ENCODE measurements at places on chromosomes 7 and 10.

- DNase-seq: no peak
Measured at GRCh38 chr7:132531562-132531961, 44.7 kb downstream of the PLXNA4 start.

GRCh38 chr10:52257692-52258075, 56.4 kb upstream of the DKK1 start:
- DNase-seq: no peak

DNA sequence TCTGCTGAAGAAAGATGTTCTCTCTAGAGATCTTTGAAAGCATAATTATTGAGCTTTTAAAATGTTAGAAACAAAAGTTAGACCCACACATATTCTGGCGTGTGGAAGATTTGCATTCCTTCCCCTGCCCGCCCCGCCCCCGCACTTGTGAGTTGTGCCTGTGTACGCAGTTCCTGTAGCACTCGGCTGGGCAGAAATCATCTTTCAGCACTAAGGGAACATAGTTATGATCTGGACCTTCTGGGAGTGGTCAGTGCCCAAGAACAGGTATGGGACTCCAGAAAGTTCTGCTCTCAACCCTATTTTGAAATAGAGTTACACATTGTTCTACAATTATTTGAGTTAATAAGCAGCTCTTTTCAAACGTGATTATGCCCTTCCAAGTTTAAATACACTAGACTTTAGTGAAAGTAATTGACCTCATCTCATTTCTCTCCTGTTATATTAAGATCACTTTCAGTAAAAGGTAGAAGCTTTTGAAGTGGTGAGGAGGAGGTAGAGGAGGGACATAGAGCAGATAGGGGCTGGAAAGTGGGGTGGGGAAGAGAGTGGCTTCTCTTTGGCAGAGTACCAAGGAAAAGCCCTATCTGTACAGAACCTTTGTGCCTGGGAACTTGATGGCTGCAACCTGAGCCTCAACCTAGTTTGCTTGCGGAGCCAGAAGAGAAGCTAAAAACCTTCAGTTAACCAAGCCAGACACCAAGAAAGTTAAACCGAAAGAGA, 5.7 kb downstream of the BLVRA start:
- DNase-seq: no peak

- DNase-seq: no peak
Measured at GRCh38 chr7:54189330-54189729, 352.8 kb upstream of the VSTM2A start.

GRCh38 chr10:128861018-128861901, 605.8 kb upstream of the MGMT start:
- DNase-seq: no peak

GRCh38 chr10:93999401-93999851, 5.7 kb downstream of the PLCE1 start:
- no peak for DNase-seq

- DNase-seq: no peak
Measured at GRCh38 chr10:109348324-109348723, 575.0 kb downstream of the XPNPEP1 start.

GRCh38 chr10:27450225-27450624, 53.9 kb upstream of the RAB18 start:
- no peak for DNase-seq

DNA sequence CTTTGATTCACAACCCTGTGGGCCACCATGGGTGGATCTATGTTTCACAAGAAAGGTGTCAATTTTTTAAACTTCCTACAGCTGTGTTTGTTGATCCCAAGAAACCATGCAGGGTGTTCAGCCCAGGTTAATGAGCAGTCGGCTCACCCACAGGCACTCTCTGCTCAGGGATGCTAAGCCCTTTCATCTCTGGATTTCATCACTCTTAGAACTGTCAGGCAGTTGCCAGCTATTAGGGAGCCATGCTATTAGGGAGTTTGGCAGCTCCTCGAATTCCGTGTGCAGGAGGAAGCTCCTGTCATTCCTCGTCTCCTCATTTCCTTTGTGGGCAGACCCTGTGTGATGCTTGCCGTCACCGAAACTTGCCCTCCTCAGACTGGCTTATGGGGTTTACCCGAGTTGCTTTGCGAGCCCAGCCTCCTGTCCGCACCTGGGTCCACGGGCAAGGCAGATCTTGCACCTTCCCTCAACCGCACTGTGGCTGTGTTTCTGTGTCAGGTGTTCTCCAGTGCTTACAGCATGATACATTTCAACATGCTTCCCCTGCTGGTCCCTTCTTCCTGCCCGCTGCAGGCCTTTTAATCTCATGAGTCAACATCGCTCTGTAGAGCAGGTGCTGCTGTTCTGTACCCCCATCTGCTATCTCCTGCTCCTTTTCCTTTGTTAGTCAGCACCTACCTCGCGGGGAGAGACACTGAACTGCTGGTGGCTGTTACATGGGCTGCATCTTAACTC, 509.8 kb downstream of the SUGCT start:
- DNase-seq: no peak

DNA sequence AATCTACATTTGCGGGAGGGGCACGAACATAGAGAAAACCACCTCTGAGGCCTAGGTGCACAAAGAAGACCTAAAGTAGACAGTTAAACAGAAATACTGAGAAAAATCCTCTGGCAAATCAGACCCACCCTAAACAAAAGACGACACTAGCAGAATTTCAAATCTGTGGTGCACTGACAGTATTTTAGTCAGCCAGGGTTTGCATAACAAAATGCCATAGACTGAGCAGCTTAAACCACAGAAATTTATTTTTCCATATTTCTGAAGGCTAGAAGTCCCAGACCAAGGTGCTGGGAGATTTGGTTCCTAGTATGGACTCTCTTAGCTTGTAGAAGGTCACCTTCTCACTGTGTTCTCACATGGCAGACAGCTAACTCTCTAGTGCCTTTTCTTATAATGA, 26.3 kb downstream of the IPMK start:
- no peak for DNase-seq

GRCh38 chr10:3432081-3432825, 259.7 kb upstream of the PITRM1 start:
- no peak for DNase-seq

DNA sequence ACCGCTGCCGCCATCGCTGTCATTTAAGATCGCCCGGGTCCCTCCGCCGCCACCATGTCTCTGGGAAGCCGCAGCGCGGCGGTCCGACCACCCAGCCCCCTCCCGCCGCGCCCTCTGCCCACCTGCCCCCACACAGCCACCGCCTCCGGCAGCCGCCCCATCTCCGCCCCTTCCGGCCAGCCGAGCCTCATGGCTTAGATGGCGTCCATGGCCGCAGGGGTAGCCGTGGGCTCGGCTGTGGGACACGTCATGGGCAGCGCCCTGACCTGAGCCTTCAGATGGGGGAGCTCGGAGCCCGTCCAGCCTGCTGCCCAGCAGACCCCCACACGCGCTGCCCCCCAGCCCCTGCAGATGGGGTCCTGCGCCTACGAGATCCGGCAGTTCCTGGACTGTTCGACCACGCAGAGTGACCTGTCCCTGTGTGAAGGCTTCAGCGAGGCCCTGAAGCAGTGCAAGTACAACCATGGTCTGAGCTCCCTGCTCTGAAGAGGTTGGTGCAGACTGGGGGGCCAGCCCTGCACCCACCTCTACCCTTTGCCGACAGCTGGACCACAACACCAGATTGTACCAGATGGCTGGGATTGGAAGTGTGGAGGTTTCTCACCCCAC, 38.0 kb upstream of the TARP start:
- peak; percentile 25 for DNase-seq

- no peak for DNase-seq
Measured at GRCh38 chr7:17722798-17723197, 217.5 kb downstream of the SNX13 start.

GRCh38 chr10:33178026-33178755, 156.3 kb downstream of the NRP1 start:
- DNase-seq: no peak

DNA sequence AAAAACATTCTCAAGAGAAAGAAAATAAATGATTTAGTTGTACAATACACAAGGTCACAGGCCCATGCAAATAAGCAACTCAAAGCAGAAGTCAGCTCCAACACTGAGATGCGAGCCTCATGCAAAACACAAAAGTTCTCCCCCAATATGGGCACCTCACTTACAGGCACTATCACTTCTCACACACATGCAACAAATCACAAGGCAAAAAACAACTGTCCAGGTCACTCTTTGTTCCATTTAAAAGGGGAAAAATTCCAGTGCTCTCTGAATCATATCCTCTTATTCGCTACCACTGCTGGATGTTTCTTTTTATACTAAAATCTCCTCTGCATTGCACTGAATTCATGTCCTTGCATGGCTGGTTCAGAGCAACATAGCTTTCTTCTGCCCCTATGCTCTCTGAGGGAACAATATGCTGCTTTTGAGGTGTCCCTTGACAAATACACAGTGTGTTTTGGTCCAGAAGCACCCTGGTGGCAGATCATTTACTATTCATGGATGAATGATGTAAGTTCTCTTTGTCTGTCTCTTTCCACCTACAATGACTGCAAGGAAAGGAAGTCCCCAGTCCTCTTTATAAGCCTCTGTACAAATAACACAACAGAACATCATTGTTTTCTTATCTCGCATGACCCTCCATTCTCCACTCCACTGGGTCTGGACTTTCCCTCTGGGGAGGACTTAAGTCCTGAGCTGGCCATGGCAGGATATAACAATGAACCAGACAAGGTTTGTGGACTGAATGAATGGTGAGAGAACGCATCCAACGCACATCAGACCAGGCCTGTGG, 85.4 kb upstream of the GSDME start:
- DNase-seq: peak; percentile 14

- DNase-seq: no peak
Measured at GRCh38 chr10:52883996-52884871, 111.7 kb upstream of the MBL2 start.

DNA sequence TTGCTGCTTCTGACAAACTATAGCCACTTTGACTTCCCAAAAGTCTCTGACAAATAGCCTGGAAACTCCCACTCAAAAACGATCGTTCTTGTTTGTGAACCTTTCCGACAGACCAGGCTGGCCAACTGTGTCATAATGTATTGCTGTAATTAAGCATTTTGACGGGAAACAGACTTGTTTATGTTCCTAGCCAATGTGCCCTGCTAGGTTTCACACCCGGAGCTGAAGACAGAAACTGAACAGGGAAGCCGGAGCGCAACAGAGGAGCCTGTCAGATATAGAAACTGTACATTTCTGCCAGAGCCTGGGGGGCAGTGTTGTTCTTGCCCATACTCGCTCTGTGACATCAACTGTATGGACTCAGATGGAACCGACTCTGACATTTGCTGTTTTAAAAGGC, 55.3 kb upstream of the C7orf33 start:
- no peak for DNase-seq

GRCh38 chr7:12756821-12757220, 69.4 kb downstream of the ARL4A start:
- DNase-seq: no peak

DNA sequence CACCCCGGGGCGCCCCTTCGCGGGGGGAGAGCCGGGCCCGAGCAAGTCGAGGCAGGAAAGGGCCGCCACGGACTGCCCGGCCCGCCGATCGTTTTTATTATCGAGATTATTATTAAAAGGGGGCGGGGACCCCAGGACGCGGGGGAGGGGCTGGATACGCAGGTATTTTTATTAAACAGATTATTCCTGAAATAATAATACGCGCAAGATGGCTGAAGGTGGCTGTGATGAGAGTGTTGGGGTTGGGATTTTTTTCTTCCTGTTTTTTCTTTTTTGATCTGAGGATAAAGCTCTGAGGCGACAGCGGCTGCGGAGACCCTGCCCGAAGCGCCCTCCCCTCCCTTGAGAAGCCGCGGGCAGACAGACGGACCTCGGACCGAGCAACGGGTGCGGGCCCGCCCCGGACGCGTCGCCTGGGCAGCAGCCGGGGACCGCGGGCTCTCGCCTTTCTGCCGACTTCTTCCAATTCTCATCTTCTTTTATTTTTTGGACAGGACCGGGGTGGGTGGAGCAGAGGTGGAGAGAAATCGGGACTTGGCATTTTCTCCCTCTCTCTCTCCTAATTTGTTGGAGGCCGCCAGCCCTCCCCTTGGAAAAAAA, 1.4 kb upstream of the TRIM8 start:
- DNase-seq: no peak

GRCh38 chr10:65265451-65265954, 1660.3 kb upstream of the LRRTM3 start:
- DNase-seq: no peak

GRCh38 chr10:47184273-47184672, 115.7 kb upstream of the GDF10 start:
- no peak for DNase-seq

DNA sequence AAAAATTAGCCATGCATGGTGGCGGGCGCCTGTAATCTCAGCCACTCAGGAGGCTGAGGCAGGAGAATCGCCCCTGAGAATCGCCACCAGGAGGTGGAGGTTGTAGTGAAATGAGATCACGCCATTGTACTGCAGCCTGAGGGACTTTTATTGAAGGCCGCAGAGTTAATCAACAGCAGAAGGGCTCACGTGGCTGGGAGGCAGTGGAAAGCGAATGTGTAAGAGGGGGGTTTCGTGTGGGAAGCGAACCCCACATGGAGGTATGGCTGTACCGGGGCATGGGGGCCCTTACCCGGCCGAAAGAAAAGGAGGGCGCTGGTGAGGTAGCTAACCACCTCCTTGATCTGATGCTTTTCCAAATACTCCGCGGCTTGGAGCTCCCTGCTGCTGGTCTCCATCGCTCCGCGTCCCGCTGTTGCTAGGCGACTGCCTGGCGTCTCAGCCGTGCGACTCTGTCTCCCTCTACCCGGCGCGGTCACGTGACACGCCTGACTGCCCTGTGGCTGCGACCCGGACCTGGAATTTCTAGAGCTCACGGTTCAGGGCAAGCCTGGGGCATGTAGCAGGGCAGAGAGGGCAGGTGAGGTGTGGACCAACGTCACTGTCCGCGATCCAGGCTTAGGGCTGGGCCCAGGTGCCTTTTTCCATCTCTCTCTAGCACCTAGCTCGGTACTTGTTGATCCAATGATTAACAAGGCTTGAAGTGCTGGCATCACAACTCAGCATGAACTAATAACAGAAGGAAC, at the start of gene EFCAB10:
Gene EFCAB10 (minus strand): TSS at position 428 of the 746 bp plus-strand sequence. CDS start 30 bp downstream, at position 398.
- DNase-seq: peak; percentile 74

GRCh38 chr10:61964059-61964709, 62.7 kb downstream of the ARID5B start:
- DNase-seq: no peak

GRCh38 chr7:38863601-38864291, 45.2 kb downstream of the VPS41 start:
- DNase-seq: peak; percentile 36

DNA sequence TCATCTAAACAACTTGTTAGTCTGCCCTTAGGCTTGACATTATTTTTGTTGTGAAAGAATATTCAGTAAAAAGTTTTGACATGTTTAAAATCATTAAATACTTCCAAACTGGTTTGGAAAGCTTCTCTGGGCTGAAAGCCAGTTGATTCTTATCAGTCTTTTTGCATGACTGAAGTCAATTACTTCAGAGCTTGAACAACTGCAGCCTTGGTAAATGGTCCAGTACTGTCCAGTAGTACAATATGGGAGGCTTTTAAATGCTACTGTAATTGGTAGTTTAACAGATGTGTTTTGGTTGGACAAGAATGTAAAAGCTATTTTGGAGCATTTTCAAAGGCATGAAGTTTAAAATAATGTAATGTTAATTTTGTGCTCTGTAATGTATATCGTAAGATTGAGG, 103.4 kb downstream of the SDK1 start:
- DNase-seq: no peak

Data from NCI-H2029 (cell line).